Stimulated activated CD4-positive, alpha-beta T cell treated with anti-CD3 and anti-CD28 coated beads, Interleukin-4, amount 100 ng/mL, for 1 hour (primary cell): ENCODE measurements at places on chromosomes 6 and 20.

- DNase-seq = no peak
Measured at GRCh38 chr6:85403331-85404015, 46.4 kb upstream of the NT5E start.

DNA sequence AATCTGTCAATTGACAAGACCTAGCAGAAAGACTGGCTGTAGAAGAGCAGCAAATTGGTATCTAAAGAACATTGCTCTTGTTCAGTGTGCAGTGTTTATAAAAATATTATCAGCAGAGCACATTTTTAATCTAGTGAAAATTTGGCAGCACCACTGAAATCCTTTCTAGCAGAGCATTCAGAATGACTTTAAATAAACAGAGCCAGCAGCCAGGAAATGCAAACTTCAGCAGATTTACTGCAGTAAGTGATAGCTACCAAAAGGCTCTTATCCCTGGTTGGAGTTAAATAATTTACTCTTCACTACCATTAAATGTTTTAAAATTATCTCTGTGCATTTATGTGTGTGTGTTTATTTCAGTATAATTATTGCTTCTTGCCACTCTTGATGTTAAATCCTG, 590.9 kb upstream of the CITED2 start:
- DNase-seq = no peak

- no peak for DNase-seq
Measured at GRCh38 chr20:24683676-24684075, 214.2 kb downstream of the SYNDIG1 start.

DNA sequence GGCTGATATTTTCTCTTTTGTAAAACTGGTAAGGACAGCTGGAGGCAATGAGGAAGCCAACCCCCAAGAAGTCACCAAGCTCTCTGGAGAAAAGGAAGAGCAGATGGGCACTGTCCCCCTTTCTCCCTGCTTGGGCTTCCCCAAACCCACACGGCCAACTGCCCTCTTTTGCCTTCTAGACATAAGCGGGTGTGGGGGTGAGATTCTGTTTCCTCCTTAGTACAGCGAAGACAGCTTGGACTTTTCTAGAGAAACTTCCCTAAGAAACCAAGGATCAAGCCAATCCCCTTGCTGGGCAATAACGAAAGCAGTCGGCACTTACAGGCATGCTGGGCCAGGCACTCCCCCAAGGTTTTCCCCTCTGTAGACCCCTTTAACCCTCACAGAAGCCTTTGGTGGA, 110.3 kb downstream of the CDC5L start:
- no peak for DNase-seq

DNA sequence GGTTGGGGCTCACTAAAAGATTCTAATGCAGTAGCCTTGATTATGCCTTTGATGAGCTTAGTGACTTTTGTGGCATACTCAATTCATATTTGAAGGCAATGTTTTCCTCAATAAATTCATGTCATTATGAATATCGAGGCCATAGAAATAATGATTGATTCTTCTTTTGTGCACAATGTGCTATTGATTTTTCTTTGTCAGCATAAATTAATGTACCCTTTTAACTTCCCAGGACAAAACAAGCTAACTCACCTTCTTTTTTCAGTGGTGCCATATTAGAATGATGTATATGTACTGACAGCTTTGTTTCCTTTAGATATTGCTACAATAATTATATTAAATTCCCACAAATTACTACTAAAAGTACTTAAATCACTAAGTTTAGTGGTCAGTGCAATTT, 484.3 kb upstream of the HS3ST5 start:
- no peak for DNase-seq

DNA sequence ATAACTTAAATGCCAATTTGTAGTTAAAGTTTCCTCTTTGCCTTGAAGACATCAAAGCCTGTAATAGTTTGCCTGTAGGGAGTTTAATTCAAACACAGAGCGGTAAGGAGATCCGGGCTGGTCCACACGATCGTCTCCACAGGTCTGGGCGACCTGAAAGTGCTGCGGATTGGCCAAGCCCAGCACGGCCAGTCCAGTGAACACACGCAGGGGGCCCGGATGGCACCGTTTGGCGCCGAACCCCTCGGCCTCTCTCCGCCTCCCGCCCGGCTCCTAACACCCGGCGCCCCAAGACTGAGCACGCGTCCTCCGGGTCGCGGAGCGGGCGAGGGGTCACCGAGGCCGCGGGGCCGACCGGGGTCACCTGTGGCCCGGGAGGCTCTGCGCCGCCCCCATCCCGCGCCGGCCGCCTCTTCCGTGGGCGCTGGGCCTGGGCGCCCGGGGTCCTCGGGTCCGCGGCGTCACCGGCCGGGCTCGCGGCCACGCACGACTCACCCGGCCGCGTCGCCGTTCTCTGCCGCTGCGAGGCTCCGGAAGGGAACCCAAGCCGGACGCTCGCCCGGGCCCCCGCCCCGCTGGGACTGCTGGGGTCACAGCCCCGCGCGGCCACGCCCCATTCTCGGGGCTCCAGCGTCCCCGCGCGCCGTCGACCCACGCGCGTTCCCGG, 481 bp downstream of the SERPINB6 start:
- DNase-seq = peak; percentile 60

DNA sequence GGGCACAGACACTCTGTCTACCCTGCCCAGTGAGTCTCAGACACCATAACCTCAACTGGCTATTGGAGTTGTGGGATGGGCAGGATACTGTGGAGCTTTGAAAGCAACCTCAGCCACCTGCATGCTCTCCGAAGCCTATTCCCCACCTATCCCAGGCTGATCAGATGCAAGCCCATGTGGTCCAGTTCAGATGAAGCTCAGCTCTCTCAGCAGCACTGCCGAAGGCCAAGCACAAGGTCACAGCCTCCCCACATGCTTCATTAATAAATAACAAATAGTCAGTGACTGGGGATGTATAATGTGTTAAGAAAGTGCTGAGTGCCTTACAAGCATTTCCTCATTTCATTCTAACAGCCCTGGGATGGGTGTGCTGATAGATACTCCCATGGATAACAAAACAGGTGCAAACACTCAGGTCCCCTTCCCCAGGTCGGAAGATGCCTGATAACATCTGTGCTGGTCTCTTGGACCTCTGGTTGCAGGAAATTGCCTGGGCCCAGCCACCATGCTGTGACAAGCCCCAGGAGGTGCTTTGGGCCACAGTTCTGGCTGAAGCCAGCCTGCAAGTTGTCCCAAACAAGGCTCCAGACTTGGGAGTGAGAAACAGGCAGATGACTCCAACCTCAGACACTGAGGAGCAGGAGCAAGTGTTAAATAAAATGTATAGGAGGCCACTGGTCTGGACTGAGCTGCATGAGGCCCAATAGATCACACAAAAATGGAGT, 3.7 kb downstream of the ACSS1 start:
- no peak for DNase-seq

GRCh38 chr6:151772446-151772845, 35.0 kb upstream of the ESR1 start:
- no peak for DNase-seq

- DNase-seq = no peak
Measured at GRCh38 chr6:4459996-4460395, 316.2 kb upstream of the CDYL start.
